ACHN (cell line): ENCODE measurements at places on chromosomes 3 and 15.

DNA sequence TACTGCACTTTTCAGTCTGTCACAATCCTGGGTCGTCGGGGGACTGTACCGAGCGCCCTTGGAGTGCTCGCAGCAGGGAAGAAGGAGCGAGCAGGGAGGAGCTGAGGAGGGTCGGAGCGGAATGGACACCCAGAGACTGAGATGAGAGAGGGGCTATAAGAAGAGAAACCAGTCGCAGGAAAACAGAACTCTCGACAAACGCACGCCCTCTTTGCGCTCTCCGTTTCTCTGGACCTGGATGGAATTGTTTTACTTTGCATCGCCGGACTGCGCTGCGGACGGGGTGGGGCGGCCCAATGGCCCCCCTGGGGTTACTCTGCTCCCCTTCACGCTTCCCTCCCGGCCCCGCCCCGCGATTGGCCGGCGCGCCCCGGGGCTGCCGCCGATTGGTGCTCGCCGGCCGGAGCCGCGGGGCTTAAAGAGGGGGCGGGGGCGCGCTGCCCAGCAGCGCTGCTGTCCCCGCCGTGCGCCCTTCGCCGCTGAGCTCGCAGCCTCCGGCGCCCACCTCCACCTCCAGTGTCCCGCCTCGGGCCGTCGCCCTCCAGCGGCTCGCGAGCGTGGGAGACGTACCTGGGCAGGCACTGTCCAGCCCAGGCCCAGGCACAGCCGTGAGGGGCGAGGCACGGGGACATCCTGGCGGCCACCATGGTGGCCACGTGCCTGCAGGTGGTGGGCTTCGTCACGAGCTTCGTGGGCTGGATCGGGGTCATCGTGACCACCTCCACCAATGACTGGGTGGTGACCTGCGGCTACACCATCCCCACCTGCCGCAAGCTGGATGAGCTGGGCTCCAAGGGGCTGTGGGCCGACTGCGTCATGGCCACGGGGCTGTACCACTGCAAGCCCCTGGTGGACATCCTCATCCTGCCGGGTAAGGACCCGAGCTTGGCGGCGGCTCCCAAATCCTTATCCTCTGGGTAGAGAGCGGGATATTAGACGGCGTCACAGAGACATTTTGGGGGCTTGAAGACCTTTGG lies at the start of gene CLDN11:
TSS of gene CLDN11 (plus strand) at position 447 of the 977 bp plus-strand sequence. CDS start at position 646, 199 bp downstream.
- peak; percentile 66 for DNase-seq

DNA sequence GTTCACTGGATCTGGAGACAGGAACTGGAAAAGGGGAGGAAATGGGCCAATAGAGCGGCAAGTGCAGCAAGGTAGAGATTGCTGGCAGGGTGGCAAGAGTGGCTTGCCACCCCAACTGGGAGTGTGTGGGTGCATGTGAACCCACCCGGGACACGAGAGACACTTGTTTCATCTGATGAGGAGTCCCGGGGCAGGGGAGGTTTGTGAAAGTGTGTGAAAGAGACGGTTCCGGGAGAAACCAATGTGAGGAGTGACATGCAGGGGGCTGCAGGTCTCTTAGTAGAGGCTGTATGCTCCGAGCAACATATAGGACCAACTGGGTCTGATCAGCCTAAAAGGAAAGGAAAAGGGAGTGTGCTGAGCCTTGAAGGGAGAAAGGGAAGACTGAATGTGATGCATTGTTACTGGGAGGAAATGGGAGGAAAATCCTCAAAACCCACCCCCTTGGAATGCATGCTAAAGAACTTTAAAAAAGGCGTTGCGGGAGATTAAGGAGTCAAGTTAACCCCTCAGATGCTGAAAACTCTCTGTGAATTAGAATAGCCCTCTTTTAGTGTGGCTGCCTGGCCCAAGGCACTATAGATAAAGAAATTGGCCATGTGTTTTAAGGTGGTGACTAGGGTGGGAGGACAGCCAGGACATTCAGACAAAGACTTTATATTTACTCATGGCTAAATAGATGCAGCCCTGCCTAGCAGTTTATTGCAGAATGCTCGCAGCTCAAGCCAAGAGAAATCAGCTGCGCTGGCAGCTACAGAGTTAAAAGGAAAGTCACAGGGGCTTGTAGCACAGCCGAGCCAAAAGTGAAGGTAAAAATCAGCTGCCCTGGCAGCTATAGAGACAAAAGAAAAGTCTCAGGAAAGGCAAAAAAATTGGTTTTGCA lies 9.1 kb upstream of the SLC9C1 start:
- DNase-seq, result no peak

GRCh38 chr3:149411583-149411982 lies 34.1 kb upstream of the TM4SF1 start:
- no peak for DNase-seq

- DNase-seq, result no peak
Observed at GRCh38 chr15:63287109-63287508, 9.7 kb downstream of the APH1B start.

DNA sequence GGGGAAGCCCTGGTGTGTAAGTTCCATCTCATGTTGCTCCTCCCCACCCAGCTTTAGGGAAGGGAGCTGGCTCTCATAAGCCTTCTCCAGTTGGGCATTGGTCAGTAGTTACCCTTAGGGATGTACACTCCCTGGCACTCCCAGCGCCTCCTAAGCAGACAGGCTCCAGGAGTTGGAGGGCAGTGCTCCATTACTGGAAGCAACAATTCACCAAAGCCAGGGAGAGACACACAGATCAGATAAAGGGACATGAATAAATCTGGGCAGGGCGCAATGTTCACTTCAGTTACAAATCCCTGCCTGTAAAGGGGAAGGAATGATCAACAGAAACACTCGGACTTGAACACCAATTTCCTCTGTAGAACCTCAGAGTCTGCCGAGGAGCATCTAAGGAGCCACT lies 169.1 kb upstream of the CTNNB1 start:
- DNase-seq, result no peak

DNA sequence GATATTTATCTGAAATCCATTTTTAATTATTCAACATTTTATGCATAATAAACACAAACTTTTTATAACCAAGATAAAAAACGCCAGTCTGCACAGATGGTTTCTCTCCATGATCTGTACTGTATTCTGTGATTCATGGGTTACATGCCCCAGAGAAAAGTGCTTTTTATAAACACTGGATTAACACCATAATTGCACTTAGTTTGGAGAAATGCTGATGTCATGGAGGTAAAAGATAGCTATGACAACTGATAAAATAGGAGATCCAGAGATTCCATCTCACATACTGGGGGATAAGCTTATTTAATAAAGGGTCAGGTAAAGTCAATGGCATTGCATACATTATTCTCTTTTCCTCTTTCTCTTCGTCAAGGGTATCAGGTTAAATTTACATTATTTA lies 1460.4 kb upstream of the ALCAM start:
- no peak for DNase-seq

DNA sequence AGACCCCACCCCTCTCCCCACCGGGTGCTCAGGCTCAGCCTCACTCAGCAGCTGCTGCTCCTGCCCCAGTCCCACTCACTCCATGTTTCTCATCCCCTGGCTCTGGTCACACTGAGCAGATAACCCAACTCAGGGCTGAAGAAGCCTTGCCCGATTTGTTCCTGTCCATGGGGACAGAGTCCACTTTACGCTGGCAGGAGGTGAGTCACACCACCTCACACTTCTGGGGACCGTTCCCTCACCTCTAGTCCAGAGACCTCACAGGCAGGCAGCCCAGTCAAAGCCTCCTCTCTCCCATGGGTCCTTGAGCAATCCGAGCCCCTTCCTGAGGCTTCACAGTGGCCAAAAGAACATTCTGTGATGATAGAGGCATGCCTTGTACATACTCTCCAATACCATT lies 1.4 kb downstream of the CIDEC start:
- no peak for DNase-seq

GRCh38 chr3:29409409-29409808 lies 128.5 kb downstream of the RBMS3 start:
- no peak for DNase-seq

DNA sequence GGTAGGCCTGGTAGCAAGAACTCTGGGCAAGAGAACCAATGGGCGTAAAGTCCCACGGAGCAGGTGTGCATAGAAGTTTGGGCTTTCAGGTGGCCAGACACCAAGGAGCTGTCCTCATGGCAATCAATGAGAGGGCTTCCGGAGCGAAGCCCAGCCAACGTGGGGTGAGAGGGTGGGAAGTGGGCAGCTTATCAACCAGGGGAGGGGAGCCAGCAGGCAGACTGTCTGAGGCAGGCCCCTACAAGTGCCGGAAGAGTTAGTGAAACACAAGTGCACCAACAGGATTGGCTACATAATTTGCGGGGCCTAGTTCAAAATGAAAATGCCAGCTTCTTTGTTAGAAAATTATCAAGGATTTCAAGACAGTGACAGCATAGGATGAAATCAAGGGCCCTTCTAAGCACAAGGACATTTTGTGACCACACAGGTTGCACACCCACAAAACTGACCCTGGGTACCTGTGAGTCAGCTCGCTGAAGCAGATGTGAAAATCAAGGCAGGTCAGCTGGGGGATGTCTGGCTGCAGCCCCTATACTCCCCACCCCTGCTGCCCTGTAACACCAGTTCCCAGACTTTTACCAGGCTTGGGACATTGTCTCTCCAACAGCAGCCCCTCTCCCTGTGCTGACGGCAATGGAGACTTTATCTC lies 102.1 kb upstream of the ETV5 start:
- DNase-seq, result no peak

DNA sequence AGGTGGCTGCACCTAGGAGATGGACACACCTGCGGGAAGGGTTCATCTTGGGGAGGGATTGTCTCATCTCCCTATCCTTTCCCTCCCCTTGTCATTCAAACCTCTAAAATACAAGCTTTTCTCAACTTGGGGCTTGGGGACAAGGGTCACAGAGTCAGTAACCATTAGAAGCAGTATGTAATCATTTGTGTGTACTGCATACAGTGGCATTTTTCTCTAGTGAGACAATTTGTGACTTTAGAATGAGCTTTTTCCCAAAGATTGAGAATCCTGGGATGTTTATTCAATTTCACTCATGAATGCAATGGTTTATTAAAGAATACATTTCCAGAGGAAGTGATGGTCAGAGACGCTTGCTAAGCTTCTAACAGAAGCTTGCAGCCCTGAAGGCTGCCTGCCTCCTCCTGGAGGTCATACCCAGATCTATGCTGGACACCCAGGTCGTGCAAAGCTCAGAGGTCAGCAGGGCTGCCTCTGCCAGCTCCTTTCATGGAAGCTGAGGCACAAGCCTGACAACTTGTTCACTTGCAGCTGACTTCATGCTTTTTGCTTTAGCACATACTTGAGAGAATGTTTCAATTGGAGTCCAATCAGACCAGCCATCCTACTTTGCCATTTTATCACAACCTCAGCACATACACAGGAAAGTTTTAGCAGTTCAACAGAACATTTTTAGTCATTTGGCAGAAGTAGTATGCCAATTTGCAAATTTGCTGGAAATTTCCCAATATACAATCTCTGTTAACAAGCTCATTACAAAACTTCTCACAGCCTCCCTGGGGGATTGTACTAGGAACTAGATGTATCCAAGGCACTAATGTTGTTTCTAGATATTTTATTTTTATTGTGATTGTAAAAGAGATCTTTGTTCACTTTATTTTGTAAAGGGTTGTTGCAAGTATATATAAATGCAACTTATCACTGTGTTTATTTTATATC lies 25.6 kb upstream of the ALDH1L1 start:
- no peak for DNase-seq

DNA sequence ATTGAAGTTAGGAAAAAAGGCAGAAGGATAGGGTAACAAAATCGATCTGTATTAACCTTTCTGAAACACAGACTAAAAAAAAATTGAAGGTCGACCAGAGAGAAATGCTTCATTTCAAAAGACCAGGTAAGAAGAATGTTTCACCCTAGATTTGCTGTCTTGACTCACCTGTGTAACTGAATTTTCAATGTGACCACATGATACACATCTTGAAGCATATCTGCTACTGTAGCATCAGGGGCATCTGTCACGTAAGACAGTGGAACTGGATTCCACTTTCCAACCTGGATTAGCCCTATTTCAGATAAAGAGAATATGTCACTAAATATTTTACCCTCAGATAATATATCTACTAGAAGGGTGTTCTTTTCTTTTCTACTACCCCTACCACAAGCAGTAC lies 9.3 kb downstream of the SATB1 start:
- DNase-seq, result no peak

- DNase-seq, result no peak
Observed at GRCh38 chr3:168534761-168535160, 439.0 kb upstream of the GOLIM4 start.

GRCh38 chr3:133259767-133260166 lies 140.1 kb upstream of the BFSP2 start:
- no peak for DNase-seq

- no peak for DNase-seq
Observed at GRCh38 chr3:167691366-167691765, 37.6 kb upstream of the WDR49 start.

GRCh38 chr15:66878761-66879160 lies 176.7 kb downstream of the SMAD6 start:
- DNase-seq, result no peak

GRCh38 chr15:75921732-75922703 lies 18.3 kb downstream of the FBXO22 start:
- DNase-seq, result peak; percentile 54

DNA sequence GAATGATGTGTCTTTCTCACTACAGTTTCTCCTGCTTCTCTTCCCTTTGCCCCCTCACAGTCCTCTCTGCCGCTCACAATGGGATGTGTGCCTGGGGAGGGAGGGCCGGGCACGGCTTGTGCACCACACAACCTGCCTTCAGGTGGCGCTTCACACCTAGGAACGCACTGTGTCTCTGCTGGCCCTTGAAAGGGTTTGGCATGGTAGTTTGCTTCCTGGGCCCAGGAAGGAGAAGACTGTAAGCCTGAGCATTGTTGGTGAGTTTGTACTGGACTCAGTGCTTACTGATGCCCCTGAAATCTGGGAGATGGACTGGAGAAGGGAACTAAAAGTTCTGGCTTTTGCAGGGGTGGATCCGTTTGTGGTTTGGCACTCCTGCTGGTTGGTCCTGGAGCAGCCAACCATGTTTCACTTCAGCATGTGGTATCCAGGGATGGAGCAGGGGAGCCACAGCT lies 9.2 kb downstream of the ALPK3 start:
- peak; percentile 10 for DNase-seq

DNA sequence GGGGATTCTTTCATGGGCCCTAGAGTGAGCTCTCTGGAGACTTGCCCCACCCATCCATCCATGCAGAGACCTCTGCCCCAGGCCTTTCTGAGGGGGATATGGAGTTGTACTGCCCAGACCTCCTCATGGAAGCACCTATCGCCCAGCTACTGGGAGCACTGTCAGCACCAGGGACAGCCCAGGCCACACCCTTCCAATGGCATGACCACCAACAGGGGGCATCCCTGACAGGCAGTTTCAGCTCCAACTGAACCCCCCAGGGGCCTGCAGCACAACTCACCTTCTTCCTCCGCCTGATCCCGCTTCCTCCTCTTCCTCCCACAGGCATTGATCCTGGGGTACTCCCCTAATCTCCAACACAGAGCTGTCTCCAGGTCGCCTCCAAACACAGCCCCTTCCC lies 21.8 kb downstream of the MRPS11 start:
- no peak for DNase-seq
